ENCODE measurements at places on chromosomes 4 and X. TPM values are rescaled to one million over a fixed set of nuclear protein-coding genes. Genes with fewer than 3 reads are reported as not detected.

The MAGEB3 gene
- total RNA-seq = not detected

The IBSP gene
- not detected for total RNA-seq

The H2BW2 gene
- total RNA-seq = not detected

The LDOC1 gene
- total RNA-seq = 38.1 TPM

The FOXP3 gene
- 0.26 TPM for total RNA-seq

The AP1S2 gene
- 66.1 TPM for total RNA-seq

The GLRA3 gene
- total RNA-seq = not detected

- DNase-seq = no peak
These were observed 248.5 kb upstream of the DIAPH2 start for GRCh38 chrX:96436105-96436504.

DNA sequence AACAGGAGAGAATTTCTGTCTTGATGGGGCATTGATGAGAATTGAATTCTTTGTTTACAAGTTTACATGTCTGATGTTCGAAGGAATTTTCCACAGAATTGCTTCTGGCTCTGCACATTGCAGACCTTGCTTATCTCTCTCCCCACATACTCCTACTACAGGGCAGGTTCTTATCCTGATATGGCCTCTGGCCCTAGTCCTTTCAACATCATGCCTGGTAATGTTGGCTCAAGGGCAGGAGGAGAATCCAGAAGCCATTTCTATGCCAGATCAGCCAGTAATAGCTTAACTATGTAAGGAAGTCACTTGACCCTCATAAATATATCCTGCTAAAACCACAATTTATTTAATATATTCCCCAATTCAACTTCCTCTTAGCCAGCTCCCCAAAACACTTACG, 24.3 kb upstream of the TSPAN5 start:
- no peak for DNase-seq

- DNase-seq = no peak
These were observed 11.3 kb downstream of the SNX12 start for GRCh38 chrX:71056867-71057266.

DNA sequence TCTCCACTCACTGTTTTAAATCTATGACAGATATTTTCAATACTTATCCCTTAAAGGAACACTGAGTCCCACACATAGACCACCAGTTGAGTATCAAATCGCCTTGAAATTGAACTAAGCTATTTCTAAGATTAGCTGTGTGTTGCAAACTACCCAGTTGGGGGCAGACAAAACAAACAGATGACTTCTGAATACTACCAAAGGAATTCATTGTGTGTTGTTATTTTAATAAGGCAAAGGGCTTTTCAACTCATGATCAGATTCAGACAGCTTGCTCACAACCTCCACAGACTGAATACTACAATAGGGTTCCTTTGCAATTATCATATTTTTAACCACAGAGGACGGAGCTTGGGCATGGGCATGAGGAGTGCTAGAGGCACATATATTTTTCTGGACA, 283.0 kb upstream of the GPC4 start:
- DNase-seq = no peak

DNA sequence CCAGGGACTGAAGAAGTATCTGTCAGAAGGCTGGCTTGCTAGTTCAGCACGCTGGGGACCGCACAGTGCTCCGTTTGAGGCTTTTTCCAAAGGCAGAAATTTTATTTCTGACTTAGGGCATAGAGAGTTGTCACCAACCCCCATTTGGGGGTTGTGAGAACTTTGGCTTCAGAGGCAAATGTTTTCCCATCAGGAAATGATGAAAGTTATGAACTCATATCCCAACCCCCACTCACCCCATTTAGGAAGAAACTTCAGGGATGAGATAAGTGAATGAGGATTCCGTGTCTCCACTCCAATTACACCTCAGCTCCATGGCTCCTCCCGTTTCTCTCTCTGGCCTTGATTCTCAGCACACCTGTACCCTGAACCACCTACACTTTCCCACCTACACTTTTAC, 4.3 kb upstream of the WDR13 start:
- no peak for DNase-seq

DNA sequence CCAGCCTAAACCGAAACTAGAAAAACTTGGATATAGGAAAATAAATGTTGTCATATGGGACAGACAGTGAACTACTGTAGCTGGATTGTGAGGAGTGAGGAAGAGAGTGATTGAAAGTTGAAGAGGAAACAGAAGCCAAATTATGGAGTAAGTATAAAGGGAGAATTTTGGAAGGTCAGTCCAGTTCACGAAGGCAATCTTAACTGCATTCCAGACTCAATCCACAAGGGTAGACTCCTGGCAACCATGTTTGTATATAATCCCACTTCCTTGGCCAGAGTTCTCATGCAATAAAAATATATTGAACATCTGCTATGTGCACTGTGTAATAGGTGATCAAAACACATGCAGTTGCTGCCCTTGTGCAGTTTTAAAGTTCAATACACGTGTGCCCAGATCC, 58.6 kb upstream of the CAMK2D start:
- no peak for DNase-seq

DNA sequence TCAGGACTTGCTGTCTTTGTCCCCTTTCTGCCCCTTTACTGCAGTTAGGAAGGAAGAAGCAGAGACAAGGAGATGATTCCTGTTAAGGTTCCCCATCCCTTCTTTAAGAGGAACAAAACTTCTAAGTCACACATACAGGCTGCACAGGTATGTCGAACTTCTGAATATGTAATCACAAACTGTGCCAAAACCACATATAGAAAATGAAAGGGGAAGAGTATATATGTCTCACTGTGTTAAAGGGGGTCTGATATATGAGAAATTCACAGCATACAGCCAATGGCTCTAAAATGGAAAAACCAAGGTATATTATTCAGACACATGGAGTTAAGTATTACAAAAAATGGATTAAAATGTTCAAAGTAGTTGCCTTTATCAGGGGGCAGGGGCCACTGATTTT, 11.7 kb downstream of the CFAP97 start:
- DNase-seq = no peak

DNA sequence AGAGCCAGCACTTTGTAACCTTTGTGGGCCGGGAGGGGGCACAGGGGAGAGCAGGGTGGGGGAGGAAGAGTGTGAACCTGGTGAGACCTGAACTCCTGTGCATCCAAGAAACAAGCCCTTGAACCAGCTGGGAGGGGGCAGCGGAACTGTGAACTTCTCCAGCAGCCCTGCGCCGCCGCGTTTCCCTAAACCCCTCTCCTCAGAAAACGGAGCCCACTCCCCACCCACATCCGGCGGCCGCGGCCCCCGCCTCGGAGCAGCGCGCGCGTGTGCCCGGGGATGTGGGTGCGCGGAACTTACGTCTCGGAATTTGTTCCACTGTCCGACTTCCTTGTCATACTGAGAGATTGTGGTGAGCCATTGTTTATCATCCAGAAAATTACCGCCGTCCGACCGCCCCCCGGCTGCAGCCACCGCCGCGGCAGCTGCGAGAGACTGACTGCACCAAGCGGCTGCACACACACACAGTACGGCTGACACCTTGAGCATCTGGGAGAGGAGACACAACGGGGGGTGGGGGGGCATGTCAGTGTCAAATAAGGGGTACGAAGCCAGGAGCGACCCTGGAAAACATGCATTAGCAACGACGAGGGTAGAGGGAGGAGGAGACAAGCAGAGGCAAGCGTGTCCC, 494 bp downstream of the SPOCK3 start:
- DNase-seq = peak; percentile 26

DNA sequence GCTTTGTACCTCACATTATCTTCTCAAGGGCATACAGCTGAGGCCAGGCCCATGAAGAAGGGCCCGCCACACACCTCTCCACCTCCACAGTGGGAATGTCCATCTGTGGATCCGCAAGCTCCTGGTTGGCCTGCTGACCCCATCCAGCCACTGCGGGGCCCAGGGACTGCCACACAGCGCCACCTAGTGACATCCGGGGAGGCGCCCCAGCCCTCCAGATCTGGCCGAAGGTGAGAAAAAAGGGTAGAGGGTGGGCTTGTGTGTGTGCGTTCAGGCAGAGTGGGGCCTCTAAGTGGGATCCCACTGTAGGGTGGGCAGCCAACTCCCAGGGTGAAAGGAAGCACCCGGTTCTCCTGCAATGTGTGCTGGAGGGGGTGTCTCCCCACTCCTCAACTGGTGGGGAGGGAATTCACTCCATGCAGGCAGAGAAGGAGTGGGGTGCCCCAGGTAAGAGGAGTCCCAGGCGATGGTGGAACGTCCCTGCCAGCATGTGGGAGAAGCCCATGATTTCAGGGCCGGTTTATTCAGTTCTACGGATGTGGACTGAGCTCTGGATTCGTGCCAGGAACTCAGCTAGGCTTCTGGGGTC, 117.3 kb downstream of the ENPP6 start:
- peak; percentile 66 for DNase-seq

- DNase-seq = no peak
These were observed 1.8 kb downstream of the TAPT1 start for GRCh38 chr4:16224264-16225166.

- DNase-seq = no peak
These were observed 233.6 kb downstream of the PDHA2 start for GRCh38 chr4:96073461-96073860.

- DNase-seq = no peak
These were observed 17.0 kb downstream of the PAQR3 start for GRCh38 chr4:78922207-78922606.

DNA sequence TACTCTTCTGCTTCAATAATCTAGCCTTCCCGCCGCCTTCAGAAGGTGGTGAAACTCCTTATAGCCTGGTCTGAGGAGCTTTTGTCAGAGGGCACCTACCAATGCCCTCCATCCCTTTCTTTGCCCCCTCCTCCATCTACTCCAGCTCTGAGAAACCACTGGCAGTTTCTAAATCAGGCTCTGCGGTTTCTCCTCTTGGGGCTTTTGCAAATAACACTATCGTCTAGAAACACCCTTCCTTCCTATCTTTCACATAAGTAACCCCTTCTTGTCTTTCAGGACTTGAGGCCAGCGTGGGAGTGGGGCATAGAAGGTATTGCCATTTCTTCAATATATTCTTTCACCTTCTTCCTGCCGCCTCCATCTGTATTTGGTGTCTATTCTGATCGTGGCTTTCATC, 1.2 kb upstream of the EFHC2 start:
- DNase-seq = no peak

GRCh38 chr4:125091-125771, 930 bp downstream of the ZNF718 start:
- DNase-seq = peak; percentile 67

- no peak for DNase-seq
These were observed 50.7 kb upstream of the MID1IP1 start for GRCh38 chrX:38750551-38750950.

- DNase-seq = no peak
These were observed 13.1 kb downstream of the PI4K2B start for GRCh38 chr4:25246680-25247611.

DNA sequence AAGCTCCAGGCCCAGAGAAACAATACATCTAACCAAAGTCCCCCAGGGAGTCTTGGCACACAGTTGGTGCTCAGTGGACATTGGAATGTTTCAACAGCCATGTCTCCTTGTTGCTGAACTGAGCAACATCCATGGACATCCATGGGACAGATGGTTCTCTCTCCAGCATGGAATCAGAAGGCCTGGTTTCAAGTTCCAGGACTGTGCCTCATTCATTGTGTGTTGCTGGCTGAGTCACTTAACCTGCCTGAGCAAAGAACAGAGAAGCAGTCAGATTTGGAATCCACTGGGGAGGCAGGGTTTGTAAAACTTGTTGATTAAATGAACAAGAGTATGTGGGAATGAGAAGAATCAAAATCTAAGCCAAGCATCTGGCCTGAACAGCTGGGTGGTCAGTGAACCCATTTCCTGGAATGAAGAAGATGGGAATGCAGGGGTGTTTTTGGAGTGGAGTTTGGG, 147.9 kb downstream of the CHIC2 start:
- DNase-seq = no peak

DNA sequence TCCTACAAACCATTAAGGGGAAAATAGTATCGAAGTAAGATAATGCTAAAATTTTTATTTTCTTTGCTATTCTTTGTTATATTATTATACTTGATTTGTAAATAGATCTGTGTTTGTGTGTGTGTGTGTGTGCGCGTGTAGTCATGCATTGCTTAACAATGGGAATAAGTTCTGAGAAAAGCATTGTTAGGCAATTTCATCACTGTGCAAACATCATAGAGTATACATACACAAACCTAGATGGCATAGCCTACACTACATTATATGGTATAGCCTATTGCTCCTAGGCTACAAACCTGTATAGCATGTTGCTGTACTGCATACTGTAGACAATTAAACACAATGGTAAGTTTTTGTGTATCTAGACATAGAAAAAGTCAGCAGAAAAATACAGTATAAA, 17.1 kb downstream of the MTTP start:
- no peak for DNase-seq

DNA sequence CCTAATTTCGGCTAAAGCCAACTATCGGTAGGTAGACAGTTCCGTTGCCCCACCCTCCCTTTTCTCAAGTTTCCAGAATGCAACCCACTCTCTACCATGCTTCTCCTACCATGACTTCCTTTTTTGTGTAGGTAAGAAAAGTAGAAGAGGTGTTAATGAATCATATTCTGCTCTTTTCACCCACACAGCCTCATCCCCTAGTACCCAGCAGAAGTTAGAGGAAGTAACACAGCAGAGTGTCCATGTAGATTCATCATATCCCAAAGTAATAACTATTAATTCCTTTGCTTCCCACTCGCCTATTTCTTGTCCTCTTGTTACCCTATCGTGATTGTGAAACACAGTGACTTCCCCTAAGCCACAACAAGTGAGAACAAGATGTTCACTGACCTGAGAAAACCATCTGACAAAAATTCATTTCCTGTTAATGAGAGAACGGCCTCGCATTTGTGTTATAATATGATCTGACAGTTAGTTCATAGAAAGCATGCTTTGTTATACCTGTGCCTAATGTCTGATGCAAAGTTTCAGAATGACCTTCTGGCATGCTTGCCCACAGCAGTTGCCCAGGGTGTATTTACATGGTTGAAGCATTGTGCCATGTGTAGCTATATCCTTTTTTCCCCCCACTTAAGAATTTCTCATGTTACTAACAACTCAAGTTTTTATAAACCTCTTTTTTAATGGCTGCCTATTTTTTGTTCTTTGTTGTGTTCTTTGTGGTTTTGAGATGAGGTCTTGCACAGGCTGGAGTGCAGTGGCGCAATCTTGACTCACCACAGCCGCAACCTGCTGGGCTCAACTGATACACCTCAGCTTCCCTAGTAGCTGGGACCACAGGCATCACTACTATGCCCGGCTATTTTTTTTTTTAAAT, 185.6 kb downstream of the RAP1GDS1 start:
- no peak for DNase-seq

- DNase-seq = no peak
These were observed at the start of gene C4orf51 for GRCh38 chr4:145679991-145680455. Gene C4orf51 (plus strand): TSS chr4:145680146. CDS start chr4:145680204, 58 bp downstream.

Measured in endothelial cell (in vitro differentiated cells).